ENCODE measurements at places on chromosomes 13 and 19. TPM values are rescaled to one million over a fixed set of nuclear protein-coding genes. Genes with fewer than 3 reads are reported as not detected.

The TMEM145 gene
- under 0.01 TPM for total RNA-seq

The CCNA1 gene
- total RNA-seq = 2.1 TPM

The GPATCH1 gene
- 3.5 TPM for total RNA-seq

The CYP2S1 gene
- under 0.01 TPM for total RNA-seq

The FAM83E gene
- total RNA-seq = not detected

The CEACAM6 gene
- not detected for total RNA-seq

The CLEC17A gene
- not detected for total RNA-seq

The CEACAM8 gene
- total RNA-seq = not detected

The NUFIP1 gene
- 2.6 TPM for total RNA-seq

The HIPK4 gene
- not detected for total RNA-seq

The MAP3K10 gene
- 6.0 TPM for total RNA-seq

The ZNF723 gene
- not detected for total RNA-seq
